Epithelial cell of prostate (primary cell): ENCODE measurements at places on chromosomes 16 and 17.

GRCh38 chr16:57042157-57043111, 49.9 kb upstream of the CPNE2 start:
- DNase-seq: peak; percentile 54

GRCh38 chr16:85137323-85138072, 25.2 kb upstream of the CIBAR2 start:
- no peak for DNase-seq

DNA sequence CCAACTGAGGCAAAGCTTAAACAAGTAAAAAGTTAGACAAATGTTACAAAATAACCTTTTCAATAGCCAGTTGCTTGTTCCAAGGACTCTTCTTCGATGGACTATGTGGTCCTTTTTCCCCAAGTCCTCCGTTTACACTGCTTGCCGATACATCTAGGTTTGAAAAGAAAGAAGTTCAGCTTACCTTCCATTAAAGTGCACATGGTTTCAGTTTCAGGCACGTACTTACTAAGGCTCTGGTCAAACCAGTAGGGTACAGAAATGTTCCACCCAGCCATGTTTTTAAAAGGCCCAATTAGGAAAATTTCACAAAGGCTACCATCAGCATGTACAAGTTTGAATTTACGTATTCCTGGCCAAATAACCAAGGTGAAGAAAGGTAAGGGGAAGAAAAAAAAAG, 2.1 kb downstream of the SRSF2 start:
- DNase-seq: no peak

DNA sequence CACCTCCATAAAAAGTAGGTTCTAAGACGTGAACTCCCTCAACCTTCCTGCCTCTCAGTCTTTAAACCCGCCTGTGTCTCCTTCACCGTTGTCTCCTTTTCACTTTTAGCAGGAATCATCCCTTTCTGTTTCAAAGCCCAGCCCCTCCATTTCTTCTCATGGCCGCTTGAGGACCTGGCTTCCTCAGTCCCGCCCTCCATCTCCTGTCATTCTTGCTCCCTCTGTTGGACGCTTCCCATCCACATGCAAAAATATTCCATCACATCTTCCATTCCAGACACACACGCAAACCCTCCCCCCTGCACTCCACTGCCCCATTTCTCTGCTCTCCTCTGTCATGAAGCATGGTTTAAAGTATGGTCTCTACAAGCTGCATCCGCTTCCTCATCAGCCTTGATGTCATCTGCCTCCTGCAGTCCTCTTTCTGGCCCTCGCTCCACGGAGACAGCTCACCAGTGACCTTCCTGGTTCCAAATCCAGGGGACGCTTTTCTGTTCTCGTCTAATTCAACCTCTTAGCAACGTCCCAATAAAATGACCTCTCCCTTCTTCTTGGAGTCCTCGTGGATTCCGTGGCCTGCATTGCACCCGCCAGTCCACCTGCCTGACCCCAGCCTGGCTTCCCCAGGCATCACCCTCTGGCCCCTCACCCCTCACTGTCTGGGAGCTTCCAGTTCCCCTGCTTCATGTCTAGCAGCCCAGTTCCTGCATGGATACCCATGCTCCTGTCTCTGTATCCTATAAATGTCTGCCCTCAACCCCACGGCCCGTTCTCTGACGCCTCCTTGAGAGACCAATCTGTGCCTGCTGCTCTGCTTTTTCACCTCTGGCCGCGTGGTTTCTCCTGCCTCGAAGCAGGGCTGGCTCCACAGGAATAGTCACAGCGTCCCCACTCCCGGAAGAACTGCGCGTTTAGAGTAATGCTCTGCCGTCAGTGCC, 26.2 kb downstream of the ANKRD40 start:
- no peak for DNase-seq

DNA sequence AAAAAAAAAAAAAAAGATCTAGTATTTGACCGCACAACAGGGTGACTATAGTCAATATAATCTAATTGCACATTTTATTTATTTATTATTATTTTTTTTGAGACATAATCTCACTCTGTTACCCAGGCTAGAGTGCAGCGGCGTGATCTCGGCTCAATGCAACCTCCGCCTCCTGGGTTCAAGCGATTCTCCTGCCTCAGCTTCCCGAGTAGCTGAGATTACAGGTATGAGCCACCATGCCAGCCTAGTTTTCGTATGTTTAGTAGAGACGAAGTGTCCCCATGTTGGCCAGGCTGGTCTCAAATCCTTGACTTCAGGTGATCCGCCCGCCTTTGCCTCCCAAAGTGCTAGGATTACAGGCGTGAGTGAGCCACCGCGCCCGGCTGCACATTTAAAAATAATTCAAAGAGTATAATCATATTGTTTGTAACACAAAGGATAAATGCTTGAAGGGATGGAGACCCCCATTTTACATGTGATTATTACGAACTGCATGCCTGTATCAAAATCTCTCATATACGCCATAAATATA, 794 bp downstream of the ANKS3 start:
- no peak for DNase-seq

- DNase-seq: no peak
These were observed 3.8 kb downstream of the CFAP97D1 start for GRCh38 chr17:43784068-43784467.

DNA sequence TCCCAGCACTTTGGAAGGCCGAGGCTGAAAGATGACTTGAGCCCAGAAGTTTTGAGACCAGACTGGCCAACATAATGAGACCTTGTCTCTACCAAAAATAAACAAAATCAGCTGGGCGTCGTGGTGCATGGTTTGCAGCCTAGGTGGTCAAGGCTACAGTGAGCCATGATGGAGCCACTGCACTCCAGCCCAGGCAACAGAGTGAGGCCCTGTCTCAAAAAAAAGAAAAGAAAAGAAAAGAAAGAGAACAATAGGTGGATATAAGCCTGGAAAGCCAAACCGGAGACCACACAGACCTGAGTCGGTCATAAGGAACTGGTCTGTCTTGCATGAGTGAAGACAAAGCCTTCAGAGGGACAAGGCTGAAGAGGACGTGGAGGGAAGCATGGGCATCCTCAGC, 14.4 kb downstream of the ATP6V0D1 start:
- no peak for DNase-seq
